ENCODE measurements at places on chromosomes 3 and 15.

DNA sequence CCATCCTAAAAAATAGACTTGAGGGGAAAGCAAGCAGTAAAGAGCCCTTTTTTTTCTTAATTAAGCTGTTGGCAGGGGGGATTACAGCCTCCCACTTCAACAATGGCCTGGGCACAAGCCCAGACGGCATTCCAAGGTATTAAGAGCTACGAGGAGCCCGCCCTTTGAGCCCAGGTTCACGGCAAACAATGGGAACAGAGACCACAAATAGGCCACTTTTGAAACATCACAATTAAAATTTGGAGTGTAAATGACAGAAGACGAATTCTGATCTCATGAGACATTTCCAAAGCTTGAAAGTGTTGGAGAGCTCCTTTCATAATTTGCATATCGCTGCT, 8.9 kb downstream of the CHSY1 start:
- DNase-seq, result no peak

GRCh38 chr3:131794766-131795388, 239.9 kb downstream of the CPNE4 start:
- peak; percentile 75 for DNase-seq

GRCh38 chr15:50246631-50247030, 18.9 kb downstream of the HDC start:
- DNase-seq, result no peak

- no peak for DNase-seq
Observed at GRCh38 chr15:48330105-48330785, 984 bp upstream of the DUT start.

GRCh38 chr3:139948898-139949297, 13.9 kb downstream of the CLSTN2 start:
- no peak for DNase-seq

DNA sequence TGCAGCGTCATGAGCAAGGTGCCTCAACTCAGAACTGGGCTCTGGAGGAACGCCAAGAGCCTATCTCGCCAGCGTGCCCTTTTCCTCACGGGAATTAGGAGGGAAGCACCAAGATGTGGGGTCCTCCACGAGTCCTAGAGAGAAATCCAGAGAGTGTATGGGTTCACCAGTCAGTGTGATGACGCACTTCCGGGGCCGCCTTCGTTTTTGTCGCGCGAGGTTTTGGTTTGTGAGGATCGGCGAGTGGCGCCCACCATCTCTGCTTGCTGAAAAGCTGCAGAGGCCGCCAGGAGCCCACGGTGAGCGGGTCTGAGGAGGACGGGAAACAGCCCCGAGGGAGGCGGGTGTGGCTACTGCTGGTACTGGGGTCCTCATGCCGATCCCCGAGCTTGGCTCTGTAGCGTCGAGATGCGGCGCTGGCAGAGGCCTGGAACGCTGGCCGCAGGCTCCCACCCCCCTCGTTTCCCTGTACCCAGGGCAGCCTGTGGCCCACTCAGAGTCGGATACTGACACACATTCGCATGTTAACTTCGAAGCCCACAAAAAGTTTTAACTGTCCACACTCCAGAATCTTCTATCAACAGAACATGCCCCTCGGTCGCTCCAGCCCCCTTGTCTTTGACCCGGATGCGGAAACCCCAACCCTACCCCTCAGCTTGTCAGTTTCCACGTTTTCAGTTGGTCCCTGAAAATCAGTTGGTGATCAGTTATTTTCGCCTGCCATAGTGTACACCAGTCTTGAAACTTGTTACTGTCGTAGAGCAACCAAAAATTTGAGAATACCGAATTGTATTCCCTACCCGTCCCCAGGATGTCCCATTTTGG, 30.4 kb downstream of the ZNF662 start:
- no peak for DNase-seq

DNA sequence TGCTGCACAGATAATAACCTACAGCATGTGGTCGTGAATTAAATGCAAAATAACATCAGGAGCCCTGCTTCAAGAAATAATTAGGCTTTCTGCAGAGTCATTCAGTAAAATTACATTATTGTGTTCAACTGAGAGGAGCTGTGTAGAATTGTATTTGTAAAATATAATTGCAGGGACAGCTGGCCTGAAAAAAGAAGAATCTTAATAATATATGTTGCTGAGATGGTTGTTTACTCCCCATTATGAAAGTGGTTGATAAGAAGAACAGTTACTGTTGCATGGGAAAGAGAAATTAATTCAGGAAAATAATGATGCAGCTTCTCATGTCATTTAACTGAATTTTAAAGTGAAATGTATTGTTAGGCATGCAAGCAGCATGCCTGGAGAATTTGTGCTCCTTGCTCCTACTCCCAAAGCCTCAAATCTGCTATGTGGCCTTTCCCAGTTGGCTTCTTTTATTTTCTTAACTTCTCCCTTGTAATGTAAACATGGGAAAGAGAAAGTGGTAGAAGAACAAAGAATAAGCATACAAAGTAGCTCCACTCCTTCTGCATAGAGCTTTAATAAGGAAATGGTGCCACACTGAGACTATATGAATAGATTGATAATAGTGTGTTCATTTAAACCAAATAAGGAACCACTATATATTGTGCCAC, 100.1 kb downstream of the VGLL3 start:
- no peak for DNase-seq

DNA sequence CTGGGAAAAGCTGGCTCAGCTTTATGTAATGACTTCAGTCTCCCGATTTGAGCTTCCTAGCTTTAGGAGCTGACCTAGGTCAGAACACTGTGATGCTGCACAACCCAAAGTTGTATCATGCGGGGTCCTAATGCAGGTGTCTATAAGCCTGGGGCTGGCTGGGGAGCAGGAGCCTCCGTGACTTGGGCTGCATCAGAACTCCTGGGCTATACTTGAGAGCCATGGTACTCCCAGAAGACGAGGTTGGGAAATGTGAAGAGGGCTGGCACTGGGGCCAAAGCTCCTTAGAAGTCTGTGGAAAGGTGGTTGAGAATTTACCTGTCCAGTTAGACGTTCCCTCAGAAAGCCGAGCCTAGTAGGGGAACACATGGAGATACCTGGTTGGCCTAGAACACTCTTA, 57.0 kb downstream of the BSN start:
- DNase-seq, result no peak

DNA sequence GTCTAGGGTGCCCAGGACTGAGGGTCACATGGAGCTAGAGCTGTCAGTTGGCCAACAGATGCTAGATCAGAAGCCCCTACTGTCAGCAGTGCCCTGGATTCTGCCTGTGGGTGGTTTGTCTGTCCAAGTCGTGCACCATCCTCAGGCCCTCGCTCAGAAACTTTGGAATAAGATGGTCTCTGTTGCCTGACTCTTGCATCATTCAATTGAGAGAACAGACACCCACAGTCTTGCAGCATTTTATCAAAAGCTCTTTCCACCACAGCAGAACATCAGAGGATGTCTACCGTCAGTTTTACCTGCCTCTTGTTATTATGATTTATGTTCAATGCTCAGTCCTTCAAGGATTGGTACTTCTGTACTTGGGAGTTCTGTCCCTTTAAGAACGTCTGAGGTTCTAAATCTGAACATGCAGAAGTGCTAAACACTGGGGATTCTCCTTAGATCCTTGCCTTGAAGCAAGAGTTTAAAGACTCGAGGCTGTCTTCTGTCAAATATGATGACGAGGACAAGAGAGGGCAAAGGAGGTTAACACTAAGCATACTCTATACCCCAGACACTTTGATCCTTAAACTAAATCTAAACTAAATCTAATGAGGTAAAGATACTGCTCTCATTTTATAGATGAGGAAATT, 4.8 kb downstream of the AQP9 start:
- no peak for DNase-seq

GRCh38 chr3:144358191-144358590, 386.6 kb downstream of the DIPK2A start:
- no peak for DNase-seq

DNA sequence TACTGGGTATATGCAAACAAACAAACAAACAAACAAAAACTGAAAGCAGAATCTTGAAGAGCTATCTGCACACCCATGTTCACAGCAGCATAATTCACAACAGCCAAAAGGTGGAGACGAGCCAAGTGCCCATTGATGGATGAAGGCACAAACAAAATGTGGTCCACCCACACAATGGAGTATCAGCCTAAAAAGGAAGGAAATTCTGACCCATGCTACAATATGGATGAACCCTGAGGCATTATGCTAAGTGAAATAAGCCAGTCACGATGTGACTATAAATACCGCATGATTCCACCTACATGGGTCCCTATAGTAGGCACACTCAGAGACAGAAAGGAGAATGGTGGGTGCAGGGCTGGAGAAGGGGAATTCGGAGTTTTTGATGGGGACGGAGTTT, 24.1 kb downstream of the XPC start:
- DNase-seq, result no peak

GRCh38 chr15:52667597-52667996, 11.6 kb downstream of the ATOSA start:
- DNase-seq, result no peak

- no peak for DNase-seq
Observed at GRCh38 chr15:78129077-78129750, 2.0 kb downstream of the CIB2 start.

DNA sequence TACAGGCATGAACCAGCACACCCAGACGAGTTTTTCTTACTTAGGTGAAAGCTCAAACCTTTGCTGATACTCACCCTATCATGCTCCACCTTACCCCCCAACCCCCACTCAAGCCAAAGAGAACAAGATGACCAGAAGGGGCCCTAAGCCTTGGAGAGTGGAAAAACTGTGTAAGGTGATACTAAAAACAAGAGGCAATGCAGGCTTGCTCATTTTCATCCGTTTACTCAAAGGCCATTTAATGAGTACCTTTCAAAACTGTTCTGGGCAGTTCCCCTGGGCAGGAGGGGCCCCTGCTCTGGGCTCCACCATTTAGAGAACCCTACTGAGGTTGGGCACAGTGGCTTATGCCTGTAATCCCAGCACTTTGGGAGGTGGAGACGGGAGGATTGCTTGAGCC, 6.7 kb downstream of the TYRO3 start:
- no peak for DNase-seq

GRCh38 chr3:134342259-134342658, 32.0 kb downstream of the AMOTL2 start:
- DNase-seq, result no peak

GRCh38 chr3:48715174-48715800, 1.7 kb downstream of the IP6K2 start:
- DNase-seq, result no peak

GRCh38 chr3:16028604-16029003, 145.9 kb upstream of the GALNT15 start:
- no peak for DNase-seq

DNA sequence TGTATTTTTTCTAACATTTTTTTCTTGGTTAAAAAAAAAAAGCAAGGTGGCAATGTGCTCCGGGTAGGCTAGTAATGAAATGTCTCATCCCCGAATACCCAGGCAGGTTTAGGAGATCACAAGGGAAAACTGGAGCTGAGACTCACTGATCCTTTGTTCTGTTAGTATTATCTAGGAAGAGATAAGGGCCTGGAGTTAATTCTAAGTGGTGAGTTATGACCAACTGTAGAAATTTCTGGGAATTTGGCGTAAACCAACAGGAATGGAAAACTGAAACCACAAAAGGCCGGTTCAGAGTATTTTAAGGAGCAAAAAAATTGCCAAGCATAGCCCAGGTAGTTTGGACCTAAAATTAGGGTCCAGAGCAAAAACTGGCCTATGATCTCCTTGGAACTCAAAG, 12.4 kb downstream of the PPM1M start:
- no peak for DNase-seq

DNA sequence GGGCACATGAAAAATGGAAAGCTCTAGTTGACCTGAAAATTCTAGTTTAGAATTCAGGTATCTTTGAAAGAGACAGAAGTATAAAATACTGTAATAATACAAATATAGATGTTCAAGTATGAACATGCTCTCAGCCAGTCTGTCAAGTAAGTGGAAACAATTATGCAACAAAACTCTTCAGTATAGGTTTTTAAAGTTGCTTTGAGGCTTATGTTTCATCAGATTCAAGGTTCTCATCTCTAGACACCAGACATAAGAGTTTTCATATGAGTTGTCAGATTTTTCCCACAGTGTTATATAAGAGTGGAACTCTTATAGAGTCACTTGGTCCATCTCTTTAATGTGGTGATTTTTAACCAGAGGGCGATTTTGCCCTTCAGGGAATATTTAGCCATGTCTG, 22.0 kb downstream of the CMSS1 start:
- DNase-seq, result no peak

GRCh38 chr3:56655709-56656108, 27.4 kb downstream of the TASOR start:
- DNase-seq, result no peak

- DNase-seq, result no peak
Observed at GRCh38 chr3:133833880-133834620, 28.4 kb downstream of the SRPRB start.

DNA sequence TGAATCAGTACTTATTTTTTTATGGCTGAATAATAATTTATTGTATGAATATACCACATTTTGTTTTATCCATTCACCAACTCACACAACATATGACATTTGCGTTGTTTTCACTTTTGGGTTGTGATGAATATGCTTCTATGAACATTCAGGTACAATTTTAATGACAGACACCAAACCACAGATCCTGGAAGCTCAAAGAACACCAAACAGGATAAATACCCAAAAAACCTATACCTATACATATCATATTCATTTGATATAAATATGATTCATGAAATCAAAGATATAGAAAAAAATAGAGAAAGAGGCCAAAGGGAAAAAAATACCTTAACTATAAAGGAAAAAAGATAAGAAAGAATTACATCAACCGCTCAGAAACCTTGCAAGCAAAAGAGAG, 35.8 kb downstream of the FAM240A start:
- no peak for DNase-seq

- no peak for DNase-seq
Observed at GRCh38 chr15:96342406-96343112, 12.1 kb downstream of the NR2F2 start.

GRCh38 chr3:124935794-124936542, 1.4 kb upstream of the MUC13 start:
- no peak for DNase-seq

- no peak for DNase-seq
Observed at GRCh38 chr3:21718943-21719591, 31.9 kb downstream of the ZNF385D start.

DNA sequence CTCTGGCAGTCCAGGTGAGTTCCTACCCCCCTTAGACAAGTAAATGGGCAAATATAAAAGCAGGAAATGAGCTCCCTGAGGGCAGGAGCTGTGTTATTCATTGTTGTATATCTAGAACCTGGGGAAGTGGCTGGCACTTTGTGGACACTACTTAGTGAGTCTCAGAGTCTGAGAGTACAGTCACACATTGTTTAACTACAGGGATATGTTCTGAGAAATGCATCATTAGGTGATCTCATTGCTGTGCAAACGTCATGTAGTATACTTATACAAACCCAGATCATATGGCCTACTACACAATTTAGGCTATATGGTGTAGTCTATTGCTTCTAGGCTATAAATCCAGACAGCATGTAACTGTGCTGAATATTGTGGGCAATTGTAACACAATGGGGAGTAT, 52.4 kb downstream of the DRD3 start:
- no peak for DNase-seq
